Activated gamma-delta T cell treated with anti-CD3 and anti-CD28 coated beads, Interleukin-2, amount 50 U/mL, for 16 hours (primary cell): ENCODE measurements at places on chromosomes 7 and 10.

GRCh38 chr7:42869131-42870020 lies 42.5 kb downstream of the C7orf25 start:
- DNase-seq = no peak

DNA sequence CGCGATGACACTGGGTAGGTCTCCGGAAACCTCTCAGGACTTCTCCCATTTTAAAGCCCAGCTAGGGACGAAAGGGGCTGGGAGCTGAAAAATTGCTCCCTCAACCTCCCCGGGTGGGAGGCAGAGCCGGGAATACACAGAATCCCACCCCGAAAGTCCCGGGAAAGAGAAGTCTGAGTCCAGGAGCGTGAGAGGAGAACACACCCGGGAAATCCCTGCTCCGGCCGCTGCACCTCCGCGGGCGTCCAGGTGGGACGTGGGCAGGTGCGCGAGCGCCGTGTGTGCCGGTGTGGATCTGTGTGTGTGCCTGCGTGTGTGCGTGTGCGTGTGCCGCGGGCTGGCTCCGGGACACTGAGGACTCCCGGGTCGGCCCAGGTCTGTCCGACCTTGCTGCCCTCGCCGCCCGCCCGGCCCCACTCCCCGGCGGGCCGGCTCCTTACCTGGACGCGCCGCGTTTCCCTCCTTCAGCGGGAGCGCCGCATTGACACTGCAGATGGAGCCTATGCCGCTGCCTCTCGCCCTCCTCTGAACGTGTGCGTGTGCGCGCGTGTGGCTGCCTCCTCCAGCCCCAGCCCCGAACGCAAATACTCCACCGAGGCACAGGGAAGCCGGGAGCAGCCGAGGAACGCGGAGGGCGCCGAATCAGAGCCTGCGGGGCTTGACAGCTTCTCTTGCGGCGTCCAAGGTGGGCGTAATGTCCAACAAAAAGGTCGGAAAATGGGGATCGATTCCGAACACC lies at the start of gene PLXNA4:
Gene PLXNA4, minus strand, starts transcription at position 489 of the 739 bp plus-strand sequence. CDS start 67,777 bp downstream, outside the sequence.
- DNase-seq = no peak

GRCh38 chr7:46003896-46004875 lies 83.1 kb upstream of the IGFBP3 start:
- no peak for DNase-seq

GRCh38 chr7:4113976-4114375 lies 568.1 kb upstream of the FOXK1 start:
- no peak for DNase-seq

GRCh38 chr7:18607025-18607424 lies 111.5 kb downstream of the HDAC9 start:
- DNase-seq = no peak

GRCh38 chr10:110860576-110861241 lies 11.0 kb upstream of the PDCD4 start:
- DNase-seq = peak; percentile 27

- DNase-seq = no peak
Measured at GRCh38 chr10:1299041-1299726, 243.0 kb downstream of the WDR37 start.

DNA sequence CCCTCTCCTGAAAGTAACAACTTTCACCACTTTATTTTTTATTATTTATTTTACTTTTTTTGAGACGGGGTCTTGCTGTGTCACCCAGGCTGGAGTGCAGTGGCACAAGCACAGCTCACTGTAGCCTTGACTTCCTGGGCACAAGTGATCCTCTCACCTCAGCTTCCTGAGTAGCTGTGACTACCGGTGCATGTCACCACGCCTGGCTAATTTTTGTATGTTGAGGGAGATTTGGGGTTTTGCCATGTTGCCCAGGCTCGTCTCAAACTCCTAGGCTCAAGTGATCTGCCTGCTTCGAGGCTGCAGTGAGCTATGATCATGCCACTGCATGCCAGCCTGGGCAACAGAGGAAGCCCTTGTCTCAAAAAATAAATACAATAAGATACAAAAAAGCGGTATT lies 14.9 kb upstream of the SLIT1 start:
- no peak for DNase-seq
